ENCODE measurements at places on chromosomes 5 and 9. TPM values are rescaled to one million over a fixed set of nuclear protein-coding genes. Genes with fewer than 3 reads are reported as not detected.

- DNase-seq: no peak
Observed at GRCh38 chr9:34502471-34502870, 20.3 kb downstream of the ENHO start.

GRCh38 chr5:65072850-65073249, 304.1 kb downstream of the CWC27 start:
- DNase-seq: no peak

- no peak for DNase-seq
Observed at GRCh38 chr9:125774106-125774505, 26.9 kb downstream of the PBX3 start.

- no peak for DNase-seq
Observed at GRCh38 chr9:36045610-36046009, 8.9 kb downstream of the RECK start.

GRCh38 chr9:107751567-107752210, 262.1 kb upstream of the KLF4 start:
- DNase-seq: no peak

GRCh38 chr9:110189559-110190320, 18.2 kb downstream of the C9orf152 start:
- no peak for DNase-seq

GRCh38 chr5:120293796-120294195, 170.3 kb upstream of the PRR16 start:
- no peak for DNase-seq

GRCh38 chr5:57036761-57037160, 84.8 kb upstream of the MIER3 start:
- DNase-seq: no peak

DNA sequence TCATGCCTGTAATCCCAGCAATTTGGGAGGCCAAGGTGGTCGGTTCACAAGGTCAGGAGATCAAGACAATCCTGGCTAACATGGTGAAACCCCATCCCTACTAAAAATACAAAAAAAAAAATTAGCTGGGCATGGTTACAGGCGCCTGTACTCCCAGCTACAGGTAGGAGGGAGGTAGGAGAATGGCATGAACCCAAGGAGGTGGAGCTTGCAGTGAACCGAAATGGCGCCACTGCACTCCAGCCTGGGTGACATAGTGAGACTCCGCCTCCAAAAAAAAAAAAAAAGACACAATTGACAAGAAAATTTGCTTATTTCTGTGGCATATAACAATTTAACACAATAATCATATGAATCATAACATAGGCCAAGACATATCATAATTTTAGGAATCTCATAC, 35.3 kb upstream of the ZNF131 start:
- no peak for DNase-seq

GRCh38 chr9:77562019-77562748, 85.9 kb downstream of the GNA14 start:
- DNase-seq: no peak

DNA sequence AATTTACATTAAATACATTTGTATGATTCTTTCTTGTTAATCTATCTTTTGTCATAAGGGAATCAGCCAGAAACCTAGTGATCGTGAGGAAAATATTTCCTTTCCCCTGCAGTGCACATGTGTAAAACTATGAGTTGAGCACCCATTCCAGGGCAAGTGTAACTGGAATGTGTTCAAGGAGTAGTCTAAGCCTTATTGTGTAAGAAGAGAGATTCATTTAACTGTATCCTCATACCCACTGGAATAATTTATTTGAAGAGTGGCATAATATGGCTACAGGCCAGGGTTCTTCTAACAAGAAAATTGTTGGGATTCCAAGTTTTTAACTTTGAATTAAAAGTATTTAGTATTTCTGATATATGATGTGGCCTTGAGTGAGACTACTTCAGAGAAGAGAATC, 1692.7 kb downstream of the EFNA5 start:
- no peak for DNase-seq

DNA sequence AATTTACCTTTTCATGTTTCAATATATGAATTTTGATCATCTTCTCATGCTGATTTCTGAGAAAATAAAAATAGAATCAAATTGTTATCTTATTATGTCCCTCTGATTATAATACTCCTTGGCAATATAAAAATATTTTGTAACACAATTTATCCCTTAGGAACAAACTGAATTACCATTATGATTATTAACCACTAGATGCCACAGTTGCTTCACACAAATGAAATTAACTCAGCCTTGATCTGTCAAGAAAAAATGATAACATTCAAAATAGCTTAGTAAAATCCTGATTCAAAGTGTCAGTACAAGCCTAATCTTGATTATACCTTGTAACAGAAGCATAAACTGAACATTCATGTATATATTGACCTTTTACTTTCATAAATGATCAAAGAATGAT, 4.8 kb upstream of the CHSY3 start:
- DNase-seq: no peak

GRCh38 chr5:177471610-177472356, 1.7 kb downstream of the DBN1 start:
- DNase-seq: peak; percentile 42

- no peak for DNase-seq
Observed at GRCh38 chr5:146716636-146717035, 161.9 kb downstream of the PPP2R2B start.

DNA sequence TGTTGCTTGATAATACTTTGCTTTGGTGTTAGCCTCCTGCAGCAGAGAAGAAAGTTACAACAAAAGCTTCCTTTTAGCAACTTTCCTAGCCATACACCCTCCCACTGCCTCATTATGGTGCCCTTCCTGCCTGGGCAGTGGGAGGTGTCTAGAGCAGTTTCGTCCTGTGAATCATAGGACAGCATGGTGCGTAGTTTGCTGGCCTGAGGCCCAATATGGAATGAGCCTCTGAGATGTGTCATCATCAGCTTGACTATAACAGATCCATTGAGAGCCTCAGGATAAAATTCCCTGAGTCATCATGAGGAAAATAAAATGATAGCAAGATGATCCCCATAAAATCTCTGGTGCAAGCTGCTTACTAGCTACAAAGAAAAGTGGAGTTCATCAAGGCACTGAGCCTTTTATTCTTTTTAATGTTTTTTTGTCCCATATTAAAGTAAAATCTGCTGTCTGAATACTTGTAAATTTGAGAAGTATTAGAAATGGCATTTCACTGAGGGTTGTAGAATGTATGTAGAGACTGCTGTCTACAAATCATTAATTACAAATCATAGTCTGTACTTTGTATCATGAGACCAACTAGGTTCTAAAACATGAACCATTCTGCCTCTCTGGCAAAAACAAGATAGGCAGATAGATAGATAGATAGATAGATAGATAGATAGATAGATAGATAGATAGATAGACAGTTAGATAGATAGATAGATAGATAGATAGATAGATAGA, 303.0 kb upstream of the PDE4D start:
- no peak for DNase-seq

- no peak for DNase-seq
Observed at GRCh38 chr9:120971938-120972337, 45.3 kb upstream of the TRAF1 start.

- DNase-seq: no peak
Observed at GRCh38 chr5:15483351-15484097, 16.5 kb upstream of the FBXL7 start.

DNA sequence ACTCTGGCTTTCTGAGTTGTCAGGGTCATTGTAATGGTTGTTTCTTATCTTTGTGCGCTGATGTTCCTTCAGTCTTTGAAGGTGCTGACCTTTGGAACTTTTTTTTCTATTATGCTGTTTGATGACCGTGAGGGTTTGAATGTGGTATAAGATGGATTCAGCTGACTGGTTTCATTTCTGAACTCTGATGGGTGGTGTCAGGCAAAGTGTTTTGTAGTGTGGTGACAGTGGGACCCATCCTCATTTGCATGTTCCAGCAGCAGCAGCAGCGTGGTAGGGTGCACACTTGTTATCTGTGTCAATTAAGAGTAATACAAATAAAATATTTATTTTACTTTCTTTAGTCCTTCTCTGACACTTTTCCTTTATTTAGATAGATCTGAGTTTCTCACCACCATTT, 227.7 kb upstream of the PRR16 start:
- no peak for DNase-seq

DNA sequence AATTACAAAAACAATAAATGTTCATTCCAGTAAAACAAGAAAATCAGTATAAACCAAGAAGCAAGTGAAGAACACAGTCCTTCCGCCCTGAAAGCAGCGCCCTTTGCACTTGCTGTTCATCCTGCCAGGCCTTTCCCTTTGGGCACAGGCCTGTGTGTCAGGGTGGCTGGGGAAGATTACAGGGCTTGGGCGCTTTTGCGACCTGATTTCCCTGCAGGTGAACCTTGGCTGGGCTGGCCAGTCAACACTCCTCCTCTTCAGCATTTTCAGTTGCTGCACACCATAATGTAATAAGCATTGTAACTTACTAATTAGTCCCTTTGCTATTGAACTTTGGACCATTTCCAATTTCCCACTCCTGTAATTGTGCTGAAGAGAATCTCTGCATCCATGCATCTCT, 38.6 kb upstream of the TDRD7 start:
- no peak for DNase-seq

DNA sequence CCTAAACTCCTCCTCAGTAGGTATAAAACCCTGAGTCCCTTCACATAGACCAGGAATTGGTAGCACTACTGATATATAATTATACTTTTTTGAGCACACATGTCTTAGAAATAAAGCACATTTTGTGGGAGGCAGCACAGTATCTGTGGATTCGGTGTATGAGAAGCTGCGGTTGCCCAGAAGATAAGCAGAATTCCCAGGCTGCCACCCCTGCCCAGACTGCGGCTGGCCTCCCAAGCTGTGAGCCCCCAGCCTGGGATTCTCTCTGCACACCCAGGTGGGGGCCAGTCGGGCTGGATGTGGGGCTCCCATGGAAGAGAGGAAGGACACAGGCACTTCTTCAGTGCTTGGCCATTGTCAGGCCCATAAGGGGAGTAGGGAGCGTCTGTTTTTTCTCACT, 25.6 kb upstream of the ANGPTL2 start:
- no peak for DNase-seq

GRCh38 chr9:82320566-82320965, 332.0 kb downstream of the SPATA31D1 start:
- DNase-seq: no peak

DNA sequence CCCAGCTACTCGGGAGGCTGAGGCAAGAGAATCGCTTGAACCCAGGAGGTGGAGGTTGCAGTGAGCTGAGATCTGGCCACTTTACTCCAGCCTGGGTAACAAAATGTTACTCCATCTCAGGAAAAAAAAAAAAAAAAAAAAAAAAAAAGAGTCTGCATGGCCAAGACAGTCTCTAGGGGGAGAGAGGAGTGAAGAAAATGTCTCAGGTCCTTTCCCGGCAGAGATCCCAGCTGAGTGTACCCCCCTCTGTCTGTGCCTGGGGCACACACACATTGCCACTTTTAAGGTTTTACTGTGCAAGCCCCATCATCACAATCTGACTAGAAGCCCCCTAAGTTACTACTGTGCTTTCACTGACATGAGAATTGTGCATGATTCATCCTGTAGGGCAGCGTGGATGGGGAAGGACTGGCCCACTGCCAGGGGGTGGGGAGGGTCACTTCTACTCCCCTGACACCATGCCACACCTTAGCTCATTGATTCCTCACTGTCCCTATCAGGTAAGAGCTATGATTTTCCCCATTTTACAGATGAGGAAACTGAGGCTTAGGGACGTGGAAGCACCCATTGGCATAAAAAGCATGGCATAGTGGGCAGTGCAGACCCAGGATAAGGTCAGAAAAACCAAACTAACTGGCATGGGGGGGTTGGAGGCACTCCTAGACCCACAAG, 102.3 kb upstream of the LARP1 start:
- no peak for DNase-seq

DNA sequence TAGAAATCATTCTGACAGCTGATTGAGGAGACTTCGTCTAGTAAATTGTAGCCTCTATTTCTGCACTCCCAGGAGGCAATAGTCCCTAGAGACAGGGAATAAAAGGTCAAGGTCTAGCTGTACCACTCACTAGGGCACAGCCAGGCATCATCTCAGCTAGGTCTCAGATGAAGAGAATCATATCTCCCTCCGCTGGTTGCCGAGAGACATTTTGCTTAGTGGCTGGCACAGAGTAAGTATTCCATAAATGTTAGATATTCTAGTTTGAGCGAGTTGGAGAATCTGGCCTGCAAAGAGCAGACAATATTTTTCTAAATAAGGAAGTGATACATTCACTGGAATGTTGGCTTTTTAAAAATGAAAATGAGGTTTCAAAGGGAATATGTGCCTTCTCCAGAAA, 180.4 kb upstream of the ACTBL2 start:
- DNase-seq: no peak

DNA sequence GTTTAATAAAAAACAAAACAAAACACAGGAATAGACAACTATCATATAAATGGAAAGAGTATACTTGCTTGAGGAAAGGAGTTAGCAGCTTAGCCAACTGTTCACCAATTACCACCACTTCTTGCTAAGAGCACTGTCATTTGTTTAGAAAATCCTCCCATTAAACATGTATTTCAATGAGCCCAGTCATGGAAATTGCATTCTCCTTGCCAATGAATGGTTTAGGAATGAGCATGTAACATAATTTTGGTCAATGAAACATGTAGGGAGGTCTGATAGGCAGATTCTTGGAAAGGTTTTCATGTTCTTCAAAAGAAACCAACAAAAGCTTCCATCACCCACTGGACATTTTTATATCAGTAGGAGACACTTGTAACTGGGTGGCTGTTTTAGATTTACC, 502.8 kb upstream of the PAPPA start:
- DNase-seq: no peak

Gene SPATA31A3
- total RNA-seq: not detected

Gene OR13J1
- not detected for total RNA-seq

Gene TERT
- 0.28 TPM for total RNA-seq

Gene PCDHA5
- not detected for total RNA-seq

Gene WDR41
- total RNA-seq: 13.0 TPM

Gene ANKRD33B
- total RNA-seq: 2.3 TPM

Gene FAM13B
- 53.7 TPM for total RNA-seq

Gene EIF4E1B
- total RNA-seq: not detected

Gene F2RL2
- not detected for total RNA-seq

Gene PRR16
- total RNA-seq: not detected

Gene UBE2R2
- total RNA-seq: 27.0 TPM
